ENCODE measurements at places on chromosomes 7 and 10. TPM values are rescaled to one million over a fixed set of nuclear protein-coding genes. Genes with fewer than 3 reads are reported as not detected.

The RNF148 gene
- 0.45 TPM for total RNA-seq

The RET gene
- total RNA-seq, result 8.4 TPM

The FOXI2 gene
- total RNA-seq, result 1.0 TPM

The C10orf105 gene
- total RNA-seq, result 0.48 TPM

The SRGN gene
- not detected for total RNA-seq

The PRRT4 gene
- total RNA-seq, result 0.34 TPM

The SLC13A1 gene
- not detected for total RNA-seq

The RALA gene
- total RNA-seq, result 68.5 TPM

The TCERG1L gene
- total RNA-seq, result 6.9 TPM

- peak; percentile 68 for DNase-seq
These were observed 521.7 kb downstream of the ADRA2A start for GRCh38 chr10:111598433-111599059.

- DNase-seq, result peak; percentile 52
These were observed 3.2 kb downstream of the UBE2H start for GRCh38 chr7:129949292-129950133.

DNA sequence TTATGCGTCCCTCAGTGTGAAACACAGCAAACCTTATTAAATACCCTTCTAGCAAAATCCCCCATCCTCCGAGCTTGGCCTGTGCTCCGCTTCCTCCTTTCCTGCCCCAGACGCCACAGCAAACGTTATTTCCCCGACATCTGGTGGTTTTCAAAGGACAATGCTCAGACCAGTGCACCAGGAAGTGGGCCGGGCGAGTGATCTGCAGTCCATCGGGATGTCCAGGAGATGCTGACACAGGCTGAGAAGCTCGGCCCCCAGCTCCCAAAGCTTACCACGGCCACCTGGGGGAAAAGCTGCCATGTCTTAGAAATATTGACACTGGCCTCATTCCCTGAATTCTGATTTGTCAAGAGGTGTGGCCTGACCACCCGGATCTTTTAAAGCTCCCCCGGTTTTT lies 129.5 kb downstream of the PTPRN2 start:
- no peak for DNase-seq

DNA sequence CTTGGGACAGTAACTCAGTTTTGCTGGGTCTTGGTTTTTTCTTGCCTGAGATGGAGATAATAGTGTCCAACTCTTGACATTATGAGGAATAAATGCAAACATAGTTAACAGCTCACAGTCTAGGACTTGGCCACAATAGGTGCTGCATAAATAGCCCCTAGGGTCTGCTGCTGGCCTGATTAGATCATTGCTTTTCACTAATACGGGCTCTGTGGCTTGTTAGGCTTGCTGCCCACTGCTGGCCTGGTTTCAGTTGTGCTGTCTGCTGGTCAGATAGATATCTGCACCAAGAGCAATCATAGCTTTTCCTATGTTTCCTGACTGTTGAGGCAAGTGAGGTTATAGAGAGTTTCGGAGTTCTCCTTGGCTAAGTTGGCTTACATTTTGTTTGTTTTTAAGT lies 246.1 kb downstream of the DNAJB9 start:
- DNase-seq, result no peak

DNA sequence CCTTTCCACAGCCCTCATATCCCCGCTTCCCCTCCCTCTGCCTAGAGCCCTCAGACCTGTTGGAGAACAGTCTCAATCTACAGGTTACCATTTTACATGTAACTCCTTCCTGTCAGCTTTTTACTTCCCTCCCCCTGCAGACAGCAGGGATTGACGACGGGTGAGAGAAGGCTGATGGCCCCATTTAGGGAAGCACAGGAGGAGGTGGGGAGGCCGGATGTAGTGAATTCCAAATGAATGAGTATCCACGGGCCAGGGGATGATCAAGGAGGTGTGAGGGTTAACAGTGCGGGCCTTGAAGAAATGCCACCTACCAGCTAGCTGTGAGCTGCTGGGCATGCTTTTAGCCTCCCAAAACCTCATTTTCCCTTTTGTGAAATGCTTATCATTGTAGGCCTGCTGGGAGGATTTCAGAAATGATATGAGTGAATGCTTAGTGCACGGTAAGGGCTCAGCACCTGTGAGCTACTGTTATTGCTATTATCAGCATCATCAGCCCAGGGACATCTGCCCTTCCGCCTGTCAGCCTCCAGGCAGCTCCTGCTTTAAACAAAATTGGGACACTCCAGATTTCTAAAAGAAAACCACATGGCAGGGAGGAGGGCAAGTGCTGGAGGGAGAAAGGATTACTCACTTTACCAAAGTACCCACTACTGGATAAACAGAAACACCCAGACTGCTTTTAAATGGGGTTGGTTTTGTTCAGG lies 6.5 kb upstream of the NANOS1 start:
- DNase-seq, result no peak

GRCh38 chr10:3785851-3786271 lies 852 bp upstream of the KLF6 start:
- peak; percentile 70 for DNase-seq

DNA sequence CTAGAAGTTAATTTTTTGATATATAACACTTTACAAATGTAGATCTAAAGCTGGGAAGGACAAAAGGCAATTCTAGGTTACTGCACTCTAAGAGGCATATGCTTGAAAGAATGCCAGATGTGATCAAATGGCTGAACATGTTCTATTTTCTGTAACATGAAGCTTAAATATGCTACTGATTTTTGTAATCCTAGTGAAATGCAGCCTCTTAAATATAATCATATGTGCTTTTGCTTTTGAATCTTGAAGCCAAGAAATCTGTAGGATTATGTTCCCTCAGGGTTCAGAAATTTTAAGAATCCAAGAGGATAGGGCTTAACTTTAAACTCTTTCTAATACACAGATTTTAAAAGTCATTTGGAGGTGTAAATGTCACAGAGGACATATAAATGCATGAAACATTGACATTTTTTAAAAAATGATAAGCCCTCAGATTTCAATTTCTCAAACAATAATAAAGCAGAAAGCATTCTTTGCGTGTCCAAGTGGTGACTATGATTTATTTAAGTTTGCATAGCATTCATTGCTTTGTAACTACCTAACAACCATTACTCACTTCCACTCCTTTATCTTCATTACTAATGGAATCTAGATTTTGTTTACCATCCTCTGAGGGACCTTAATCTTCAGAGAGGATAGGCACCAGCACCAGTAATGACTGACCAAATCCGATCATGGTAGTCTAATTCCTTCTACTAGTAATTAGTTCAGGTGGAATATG lies 170.4 kb downstream of the MAGI2 start:
- DNase-seq, result no peak

- DNase-seq, result no peak
These were observed 2.6 kb upstream of the ZNRF2 start for GRCh38 chr7:30281791-30282190.

DNA sequence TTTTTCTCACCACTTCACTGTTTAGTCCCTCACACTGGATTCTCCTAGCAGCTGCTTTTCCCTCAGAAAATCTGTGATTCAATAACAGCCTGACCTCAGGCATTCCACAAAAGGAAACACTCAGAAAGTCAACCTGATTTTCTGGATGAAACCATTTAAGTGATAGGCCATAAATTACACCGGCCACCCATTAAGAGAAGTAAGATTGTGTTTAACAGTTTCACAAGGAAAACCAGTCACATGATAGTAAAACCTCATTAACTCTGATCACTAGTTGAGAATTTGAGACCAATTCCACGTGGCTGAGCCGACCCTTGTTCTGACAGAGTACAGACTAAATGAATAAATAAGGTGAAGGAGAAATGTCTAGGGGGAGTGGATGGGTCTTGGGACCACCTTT lies 7.7 kb downstream of the GRM8 start:
- DNase-seq, result no peak

DNA sequence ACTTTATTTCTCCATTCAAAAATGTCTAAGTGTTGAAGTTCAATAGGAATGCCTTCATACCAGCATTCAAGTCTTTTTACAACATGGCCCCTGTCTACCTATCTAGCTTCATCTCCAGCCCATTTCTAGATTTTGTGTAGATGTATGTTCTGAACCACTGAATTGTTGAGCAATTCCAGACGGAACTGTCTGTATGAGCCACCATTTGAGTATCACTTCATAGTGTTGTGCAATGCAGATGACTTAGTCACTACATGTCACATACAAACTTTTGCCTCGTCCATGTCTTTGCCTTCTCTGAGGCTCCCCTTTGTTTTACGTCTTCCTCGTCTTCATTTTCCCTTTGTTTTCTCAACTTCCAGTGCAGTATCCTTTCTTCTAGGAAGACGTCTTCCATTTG lies 118.1 kb downstream of the INHBA start:
- DNase-seq, result no peak

GRCh38 chr7:113664867-113665266 lies 253.9 kb downstream of the PPP1R3A start:
- no peak for DNase-seq

DNA sequence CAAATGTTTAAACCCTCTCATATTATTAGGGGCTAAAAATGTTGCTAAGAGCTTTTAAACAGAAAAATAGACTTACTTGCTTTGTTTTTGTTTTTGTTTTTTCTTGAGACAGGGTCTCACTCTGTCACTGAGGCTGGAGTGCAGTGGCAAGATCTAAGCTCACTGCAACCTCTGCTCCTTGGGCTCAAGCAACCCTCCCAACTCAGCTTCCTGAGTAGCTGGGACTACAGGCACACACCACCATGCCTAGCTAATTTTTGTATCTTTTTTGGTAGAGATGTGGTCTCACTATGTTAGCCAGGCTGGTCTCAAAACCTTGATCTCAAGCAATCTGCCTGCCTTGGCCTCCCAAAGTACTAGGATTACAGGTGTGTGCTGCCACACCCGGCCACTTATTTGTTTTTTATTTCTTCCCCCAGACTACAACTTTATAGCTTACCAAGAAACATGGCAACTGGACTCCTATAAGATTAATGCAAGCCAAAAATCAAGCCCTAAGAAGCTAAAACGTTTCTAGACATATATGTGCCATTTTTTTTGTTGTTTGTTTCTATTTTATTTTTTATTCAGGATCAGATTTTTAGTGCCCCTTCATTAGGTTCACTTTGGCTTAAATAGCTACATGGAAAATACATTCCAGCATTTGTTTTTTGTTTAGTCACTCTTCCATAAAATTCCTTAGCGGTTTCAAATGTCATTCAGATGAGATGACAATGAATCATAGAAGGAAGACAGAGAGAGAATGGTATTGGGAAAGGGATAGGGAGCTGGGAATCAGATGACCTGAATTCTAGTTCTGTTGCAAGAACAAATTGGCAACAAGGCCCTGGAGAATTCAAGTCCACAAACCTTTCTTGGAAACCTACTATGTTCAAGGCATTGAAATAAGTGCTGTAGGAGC lies 163.4 kb upstream of the MKLN1 start:
- DNase-seq, result no peak

GRCh38 chr7:6271694-6272440 lies 557 bp downstream of the CYTH3 start:
- DNase-seq, result no peak

DNA sequence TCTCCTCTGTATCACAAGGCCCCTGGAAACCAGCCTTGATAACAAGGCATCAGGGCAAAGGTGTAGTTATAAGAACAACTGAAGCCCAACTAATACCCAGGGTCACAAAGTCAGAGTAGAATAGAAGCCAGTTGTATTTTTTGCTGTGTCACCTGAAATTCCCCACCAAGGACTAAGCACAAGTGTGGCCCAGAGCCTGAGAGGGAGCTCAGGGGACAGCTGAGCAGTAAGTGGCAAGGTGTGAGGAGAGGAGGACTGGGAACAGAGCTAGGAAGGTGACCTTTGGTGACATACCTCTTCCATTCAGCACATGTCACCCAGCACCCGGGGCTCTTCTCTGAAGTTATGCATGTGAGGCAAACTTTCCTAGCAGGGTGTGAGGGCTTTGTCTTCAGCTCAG lies 179.9 kb downstream of the HECW1 start:
- DNase-seq, result no peak

DNA sequence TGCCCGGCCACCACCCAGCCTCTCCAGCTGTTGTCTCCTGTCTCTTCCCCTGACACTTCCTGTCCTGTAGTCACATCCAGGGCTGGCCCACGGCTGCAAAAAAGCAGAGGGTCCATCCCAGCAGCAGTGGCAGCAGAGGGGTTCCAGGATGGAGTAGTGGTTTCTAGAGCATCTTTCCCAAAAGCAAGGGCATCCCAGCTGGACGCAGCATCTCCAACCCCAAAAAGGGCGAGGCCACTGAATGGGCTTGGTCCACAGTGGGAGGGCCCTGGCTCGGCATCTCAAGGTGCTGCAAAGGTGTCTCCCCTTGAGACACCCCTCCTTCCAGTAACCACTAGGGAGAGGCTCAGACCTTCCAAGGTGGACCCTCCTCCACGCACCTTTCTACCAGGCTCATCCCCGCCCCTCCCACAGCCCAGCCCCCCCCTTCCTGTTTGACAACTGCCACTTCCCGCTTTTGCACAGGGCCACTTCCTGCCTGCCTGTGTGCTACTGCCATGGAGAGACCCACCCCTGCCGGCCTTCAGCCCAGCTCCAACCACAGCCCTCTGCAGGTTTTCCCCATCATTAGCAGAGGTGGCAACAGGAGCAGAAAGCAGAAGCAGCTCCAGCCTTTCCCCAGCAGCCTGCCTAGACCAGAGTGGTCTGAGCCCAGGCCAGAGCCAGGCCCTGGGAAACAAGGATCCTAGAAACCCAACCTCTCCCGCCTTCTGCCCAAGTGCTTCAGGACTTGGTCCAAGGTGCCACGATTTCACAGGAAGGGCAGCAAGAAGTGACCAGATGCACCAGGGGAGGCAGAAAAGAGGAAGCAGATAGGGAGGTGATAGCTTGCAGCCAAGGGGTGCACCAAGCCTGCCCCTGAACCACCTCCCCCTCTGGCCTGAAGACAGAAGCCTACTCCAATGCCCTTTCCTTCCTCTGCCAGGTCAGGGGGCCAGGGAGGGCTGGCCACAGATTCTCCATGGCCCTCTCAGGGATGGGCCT lies 8.6 kb downstream of the CAMK2G start:
- DNase-seq, result no peak

GRCh38 chr7:85055906-85056305 lies 130.9 kb downstream of the SEMA3D start:
- DNase-seq, result no peak

DNA sequence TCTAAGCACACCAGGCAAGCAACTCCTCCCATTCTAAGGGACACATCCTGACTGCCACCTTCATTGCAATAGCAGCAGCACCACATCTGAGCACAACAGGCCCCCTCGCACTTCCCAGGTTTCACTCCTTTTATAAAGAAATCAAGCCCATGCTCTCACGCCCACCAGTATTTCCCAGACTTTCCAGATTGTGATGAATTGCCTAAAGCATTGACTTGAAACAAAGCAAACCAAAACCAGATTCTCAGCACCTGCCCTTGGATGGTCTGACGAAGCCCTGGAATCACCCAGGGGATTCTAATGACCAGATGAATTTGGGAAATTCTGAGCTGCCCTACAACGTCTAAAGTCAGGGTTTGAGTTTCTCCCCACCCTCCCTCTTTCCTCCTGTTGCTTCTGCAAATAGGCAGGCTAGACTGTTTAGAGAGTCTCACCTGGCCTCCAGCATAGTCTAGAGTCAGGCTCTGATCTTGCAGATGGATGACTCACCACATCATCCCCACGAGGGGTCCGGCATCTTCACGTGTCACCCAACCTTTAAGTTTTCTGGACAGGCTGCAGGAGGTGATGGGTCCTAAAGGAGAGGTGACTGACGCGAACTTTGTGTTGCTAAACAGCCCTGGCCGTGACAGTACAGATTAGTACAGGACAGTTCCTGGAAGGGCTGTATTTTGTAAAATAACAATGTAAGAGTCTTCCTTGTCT lies 198.0 kb downstream of the SKIDA1 start:
- DNase-seq, result no peak

Measured in H1 (cell line).